ENCODE measurements at places on chromosomes 13 and 19. TPM values are rescaled to one million over a fixed set of nuclear protein-coding genes. Genes with fewer than 3 reads are reported as not detected.

- no peak for DNase-seq
Observed at GRCh38 chr13:114106526-114106925, 25.9 kb downstream of the RASA3 start.

- no peak for DNase-seq
Observed at GRCh38 chr13:114019367-114019766, 45.5 kb upstream of the C13orf46 start.

Gene KLHL1
- 1.1 TPM for polyA plus RNA-seq

Gene NCR1
- not detected for polyA plus RNA-seq

GRCh38 chr19:13573056-13573667 is 66.9 kb upstream of the CACNA1A start:
- no peak for DNase-seq

Gene LRRC8E
- polyA plus RNA-seq: 2.6 TPM

DNA sequence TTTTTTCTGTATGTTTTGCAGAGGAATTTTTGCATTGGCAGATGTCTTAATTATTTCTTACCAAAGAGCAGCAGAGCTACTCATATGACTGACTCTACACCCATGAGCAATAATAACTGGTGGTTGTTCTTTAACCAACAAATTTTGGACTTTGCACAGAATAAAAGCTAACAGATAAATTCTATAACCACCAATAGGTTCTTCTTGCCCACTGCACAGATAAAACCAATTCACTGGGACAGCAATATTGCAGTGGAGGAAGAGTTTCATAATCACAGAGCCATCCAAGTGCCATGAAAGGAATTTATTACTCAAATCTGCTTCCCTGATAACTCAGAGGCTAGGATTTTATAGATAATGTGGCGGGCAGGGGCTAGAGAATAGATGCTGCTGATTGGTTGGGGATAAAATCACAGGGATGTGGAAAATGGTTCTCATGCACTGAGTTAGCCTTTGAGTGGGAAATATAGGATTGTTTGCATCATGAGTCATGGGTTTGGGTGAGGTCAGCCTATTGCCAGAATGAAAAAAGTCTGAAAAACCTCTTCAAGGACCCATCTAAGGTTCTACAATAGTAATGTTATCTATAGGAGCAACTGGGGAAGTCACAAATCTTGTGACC is 104.3 kb upstream of the PCDH17 start:
- DNase-seq: no peak

Gene ZNF726
- 10.3 TPM for polyA plus RNA-seq

DNA sequence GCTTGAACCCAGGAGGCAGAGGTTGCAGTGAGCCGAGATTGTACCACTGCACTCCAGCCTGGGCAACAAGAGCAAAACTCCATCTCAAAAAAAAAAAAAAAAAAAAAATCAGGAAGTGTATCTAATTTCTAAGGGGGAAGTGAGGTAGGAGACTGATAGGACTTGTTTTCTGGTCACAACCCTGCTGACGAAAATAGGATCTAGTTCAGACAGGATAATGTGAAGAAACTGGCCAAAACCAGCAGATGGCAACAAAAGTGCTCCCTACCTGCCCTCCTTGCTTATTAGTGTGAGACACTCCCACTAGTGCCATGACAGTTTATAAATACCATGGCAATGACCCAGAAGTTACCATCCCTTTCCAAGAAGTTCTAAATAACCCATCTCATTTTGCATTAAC is 36.0 kb upstream of the KPNA3 start:
- DNase-seq: no peak

Gene PGLYRP1
- not detected for polyA plus RNA-seq

DNA sequence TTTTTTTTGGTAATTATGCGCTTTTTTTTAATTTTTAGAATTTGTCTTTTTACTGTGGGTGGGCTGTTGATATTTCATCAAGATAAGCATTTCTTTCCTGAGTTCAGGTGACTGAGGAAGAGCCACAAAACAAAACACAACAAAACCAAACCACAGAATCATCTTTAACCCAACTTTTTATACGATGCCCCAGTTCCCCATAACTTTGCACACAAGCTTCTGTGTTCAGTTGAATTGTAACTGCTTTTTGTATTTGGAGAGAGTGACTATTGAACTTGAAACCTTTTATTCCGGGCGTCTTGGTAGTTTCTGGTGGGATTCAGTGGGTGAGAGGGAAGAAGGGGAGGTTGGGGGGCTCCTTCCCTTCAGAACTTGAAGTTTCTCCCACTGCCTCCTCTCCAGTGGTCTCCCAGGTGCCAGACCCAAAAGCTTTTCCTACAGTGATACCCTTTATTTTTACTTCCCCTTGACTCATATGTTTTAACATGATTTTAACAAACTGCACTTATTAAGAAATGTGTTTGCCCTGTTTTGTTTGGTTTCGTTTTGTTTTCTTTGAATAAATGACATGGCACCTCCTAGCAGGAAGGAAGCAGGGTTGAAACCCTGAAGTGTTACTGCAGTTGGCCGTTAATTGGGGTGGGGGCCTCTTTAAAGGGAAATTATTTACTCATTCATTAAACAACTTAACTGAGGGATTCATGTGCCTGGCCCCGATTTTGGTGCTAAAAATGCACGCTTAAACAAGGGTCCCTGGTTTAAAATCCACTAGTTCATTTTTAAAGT is 2.7 kb upstream of the CCDC97 start:
- no peak for DNase-seq

Gene KLK6
- polyA plus RNA-seq: 35.4 TPM

DNA sequence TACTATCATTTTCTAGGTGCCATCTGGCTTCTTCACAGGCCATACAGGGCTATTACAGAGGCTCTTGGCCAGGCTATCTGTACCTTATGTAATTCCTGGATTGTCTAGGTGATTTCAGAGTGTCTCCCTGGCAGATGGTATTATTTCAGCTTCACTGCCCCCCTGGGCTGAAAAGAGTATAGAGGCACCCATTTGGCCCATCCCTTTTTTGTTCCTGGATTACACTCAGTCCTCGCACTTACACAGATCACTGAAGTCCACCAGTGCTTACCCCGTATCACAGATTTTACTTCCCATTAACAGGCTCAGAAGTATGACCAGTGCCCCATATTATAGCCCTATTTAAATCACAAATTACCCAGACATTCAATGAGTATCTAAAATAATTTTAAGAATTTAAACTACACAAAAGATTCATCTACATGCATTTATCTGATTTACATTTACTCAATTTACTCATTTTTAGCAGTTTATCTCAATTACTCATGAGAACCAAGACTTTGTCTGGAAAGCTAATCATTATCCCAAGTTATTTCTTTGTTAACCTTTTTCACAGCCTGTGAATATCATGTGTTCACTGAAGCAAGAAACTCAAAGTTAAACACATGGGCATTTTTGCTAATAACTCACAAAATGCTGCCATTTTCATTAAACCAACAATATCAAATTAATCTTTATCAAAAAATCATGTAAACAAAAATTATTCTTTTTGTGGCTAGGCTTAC is 121.0 kb downstream of the PCDH20 start:
- DNase-seq: no peak

DNA sequence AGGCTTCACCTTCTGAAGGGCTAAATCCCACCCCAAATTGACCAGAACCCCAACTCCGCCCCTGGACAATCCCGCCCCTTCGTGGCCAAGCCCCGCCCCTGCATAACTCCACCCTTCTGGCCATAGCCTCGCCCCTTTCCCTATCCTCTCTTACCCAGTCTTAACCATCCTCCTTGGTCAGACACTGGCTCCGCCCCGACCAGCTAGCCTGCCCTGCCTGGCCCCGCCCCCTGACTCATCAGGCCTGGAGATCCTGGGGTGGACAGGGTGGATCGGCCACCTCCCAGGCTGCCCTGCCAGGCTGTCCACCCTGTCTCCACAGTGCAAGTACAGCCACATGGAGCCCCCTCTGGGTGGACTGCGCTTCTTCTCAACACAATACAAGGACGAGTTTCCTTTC is 8.0 kb upstream of the ZNF358 start:
- no peak for DNase-seq

- no peak for DNase-seq
Observed at GRCh38 chr19:1518471-1518870, 5.4 kb upstream of the PLK5 start.

GRCh38 chr19:17540174-17540573 is 15.3 kb upstream of the COLGALT1 start:
- DNase-seq: no peak

- DNase-seq: no peak
Observed at GRCh38 chr13:78160793-78161192, 242.2 kb upstream of the EDNRB start.

Gene MUC16
- 0.03 TPM for polyA plus RNA-seq

GRCh38 chr19:6227936-6228325 is 51.8 kb downstream of the MLLT1 start:
- DNase-seq: no peak

- no peak for DNase-seq
Observed at GRCh38 chr13:43848001-43848649, 31.4 kb downstream of the CCDC122 start.

Gene ADAMTS10
- 31.0 TPM for polyA plus RNA-seq

GRCh38 chr13:83184819-83185218 is 697.5 kb downstream of the SLITRK1 start:
- DNase-seq: no peak

Gene TEX29
- polyA plus RNA-seq: 0.71 TPM

GRCh38 chr19:4606921-4607678 is 32.2 kb upstream of the TNFAIP8L1 start:
- DNase-seq: no peak

GRCh38 chr19:56261145-56261544 is 11.4 kb upstream of the EDDM13 start:
- DNase-seq: no peak

GRCh38 chr19:51407511-51408131 is 9.8 kb downstream of the SIGLEC10 start:
- DNase-seq: no peak

DNA sequence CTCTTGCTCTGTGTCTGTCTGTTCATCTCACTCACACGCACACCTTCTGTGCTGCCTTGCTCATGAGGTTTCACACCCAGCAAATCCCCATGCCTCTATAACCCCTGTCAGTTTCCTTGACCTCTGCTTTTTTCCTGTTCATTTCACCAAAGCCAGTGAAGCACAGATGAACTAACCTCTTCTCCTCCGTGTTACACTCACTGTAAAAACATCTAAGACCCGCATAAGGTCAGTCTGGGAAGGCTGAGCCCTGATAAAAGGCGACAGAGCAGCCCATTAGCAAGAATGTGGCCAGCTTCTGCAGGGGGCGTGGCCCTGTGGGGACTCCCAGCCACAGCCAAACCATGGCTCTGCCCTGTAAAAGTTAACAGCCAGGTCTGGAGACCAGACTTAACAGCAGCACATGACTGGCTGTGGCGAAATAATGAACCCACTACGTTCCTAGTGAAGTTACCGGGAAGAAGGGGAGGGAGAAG is 42.8 kb upstream of the NPAS1 start:
- DNase-seq: no peak

Gene KIR2DL4
- polyA plus RNA-seq: not detected

DNA sequence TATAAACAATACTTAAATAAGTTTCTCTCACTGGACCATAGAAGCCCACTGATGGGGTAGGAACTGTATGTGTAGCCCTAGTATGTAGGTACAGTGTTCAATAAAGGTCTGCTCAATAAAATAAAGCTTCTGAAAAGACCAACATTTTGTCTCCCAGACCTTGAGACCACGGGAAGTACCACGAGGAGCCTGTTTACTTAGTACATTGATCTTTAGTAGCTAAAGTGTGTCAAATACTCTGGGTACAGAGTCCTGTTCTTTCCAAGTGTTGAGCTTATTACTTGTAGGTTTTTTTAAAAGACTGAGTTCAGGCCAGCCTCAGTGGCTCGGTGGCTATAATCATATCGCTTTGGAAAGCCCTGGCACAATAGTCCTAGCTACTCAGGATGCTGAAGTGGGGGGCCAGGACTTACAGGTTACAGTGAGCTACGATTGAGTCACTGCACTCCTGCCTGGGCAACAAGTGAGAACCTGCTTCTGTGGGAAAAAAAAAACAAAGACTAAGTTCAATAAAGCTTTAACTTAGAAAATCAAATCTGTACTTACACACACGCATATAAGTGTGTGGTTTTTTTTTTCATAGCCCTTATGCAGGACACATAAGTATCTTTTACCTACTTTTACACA is 3.4 kb downstream of the MTRF1 start:
- DNase-seq: no peak
